ENCODE measurements at places on chromosomes 5 and 9. TPM values are rescaled to one million over a fixed set of nuclear protein-coding genes. Genes with fewer than 3 reads are reported as not detected.

DNA sequence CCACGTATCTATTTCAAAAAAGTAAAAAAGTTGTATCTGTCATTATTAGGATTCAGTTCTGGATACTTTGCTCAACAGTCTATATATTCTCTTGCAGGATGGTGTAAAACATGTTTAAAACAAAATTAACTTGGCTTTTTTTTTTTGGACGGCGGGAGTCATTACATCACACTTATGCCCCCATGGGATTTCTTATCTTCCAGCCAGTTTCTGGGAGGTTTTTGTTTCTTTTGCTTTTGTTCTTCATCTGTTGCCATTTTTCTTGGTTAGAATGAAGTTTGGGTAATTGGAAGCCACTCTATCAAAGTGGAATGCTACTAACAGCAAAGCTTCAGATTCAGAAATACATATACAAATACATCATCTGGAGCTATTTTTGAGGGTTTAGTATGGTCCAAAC is 1.8 kb upstream of the STARD4 start:
- no peak for DNase-seq

- DNase-seq, result no peak
Observed at GRCh38 chr9:123445116-123445515, 89.1 kb downstream of the CRB2 start.

DNA sequence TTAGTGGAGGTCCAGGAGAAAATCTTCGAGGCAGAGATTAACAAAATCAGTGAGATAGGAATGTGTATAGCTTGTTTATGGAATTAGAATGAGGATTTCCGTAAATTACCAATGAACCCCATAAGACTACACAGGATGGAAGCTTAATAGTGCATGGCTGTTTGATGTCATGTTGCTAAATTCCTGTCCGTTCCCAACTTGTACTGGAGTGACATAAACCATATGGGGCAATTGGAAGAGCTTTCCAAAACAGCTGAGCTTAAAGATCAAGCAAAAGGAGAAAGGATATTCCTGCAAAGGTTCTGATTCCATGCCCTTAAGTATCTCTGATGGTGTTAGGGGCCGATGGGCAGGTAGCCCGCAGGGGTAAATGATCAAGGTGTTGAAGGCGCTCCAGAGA is 17.4 kb downstream of the GLE1 start:
- DNase-seq, result no peak

DNA sequence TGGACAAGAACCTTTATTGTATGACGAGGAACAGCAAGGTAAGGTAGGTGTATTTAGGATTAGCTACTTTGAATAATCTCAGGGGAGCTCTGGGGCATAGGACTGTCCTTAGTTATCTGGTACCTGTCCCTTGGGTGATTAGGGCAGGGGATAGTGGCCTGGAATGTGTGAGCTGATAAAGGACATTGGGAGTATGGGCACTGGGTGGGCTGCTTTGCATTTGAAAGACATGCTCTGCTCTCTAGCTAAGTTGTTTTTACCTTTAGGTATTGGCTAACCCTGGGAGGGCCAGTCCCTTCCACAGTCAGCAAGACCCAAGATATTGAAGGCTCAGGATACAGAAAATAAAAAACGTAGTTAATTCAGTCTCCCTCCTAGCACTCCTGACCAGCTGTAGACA is 282.8 kb upstream of the C9orf72 start:
- no peak for DNase-seq

Gene SOX30
- total RNA-seq, result 0.09 TPM

GRCh38 chr5:82924226-82925060 is 152.8 kb downstream of the TMEM167A start:
- DNase-seq, result no peak

- DNase-seq, result no peak
Observed at GRCh38 chr9:136939996-136940525, 4.5 kb downstream of the FBXW5 start.

GRCh38 chr5:176388003-176388443 is 375 bp downstream of the NOP16 start:
- no peak for DNase-seq
